NCI-H524 (cell line): ENCODE measurements at places on chromosomes 12 and 14.

GRCh38 chr14:65940056-65940735 lies 527.7 kb downstream of the FUT8 start:
- peak; percentile 16 for DNase-seq

- no peak for DNase-seq
Measured at GRCh38 chr12:43306066-43306465, 245.9 kb downstream of the ADAMTS20 start.

DNA sequence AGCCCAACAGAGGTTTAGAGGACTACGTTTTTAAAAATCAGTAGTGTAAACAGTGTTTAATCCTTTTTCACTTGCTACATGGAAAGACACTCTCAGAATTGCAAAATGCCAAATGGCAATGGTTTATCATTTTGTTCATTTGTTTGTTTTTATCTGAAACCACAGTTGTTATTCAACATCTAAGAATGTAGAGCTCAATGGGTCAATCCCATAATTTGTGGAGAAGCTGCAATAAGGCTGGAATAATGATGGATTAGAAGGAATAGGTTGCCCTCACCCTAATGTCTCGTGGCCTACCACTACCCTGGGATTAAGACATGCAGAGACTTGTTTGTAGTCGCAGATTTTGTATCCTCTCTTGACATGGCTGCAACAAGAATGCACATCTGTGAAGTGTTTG lies 115.7 kb downstream of the LLPH start:
- peak; percentile 45 for DNase-seq

DNA sequence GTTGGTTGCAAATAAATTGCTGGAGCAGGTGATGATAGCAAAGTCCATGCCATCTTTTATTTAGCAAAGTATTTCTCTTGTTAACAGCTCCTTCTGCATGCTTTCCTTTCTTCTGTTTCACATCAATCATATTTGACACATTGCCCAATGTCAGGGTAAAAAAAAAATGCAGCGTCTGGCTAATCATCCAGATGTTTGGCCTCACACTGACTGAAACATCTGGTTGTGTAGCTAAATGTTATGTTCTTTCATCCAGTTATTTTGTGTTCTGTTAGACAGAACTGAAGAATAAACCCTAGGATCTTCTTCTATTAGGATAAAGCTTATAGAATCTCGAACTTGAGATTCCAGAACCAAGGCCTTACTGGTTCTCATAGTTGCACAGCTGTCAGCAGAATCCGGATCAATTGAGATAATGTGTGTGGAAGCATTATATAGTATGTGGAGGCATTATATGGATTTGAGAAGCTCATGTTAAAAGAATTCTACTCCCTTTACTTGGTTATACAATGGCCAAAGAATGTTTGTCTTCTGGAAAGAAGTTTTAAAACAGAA lies 859.2 kb downstream of the DIO2 start:
- no peak for DNase-seq

DNA sequence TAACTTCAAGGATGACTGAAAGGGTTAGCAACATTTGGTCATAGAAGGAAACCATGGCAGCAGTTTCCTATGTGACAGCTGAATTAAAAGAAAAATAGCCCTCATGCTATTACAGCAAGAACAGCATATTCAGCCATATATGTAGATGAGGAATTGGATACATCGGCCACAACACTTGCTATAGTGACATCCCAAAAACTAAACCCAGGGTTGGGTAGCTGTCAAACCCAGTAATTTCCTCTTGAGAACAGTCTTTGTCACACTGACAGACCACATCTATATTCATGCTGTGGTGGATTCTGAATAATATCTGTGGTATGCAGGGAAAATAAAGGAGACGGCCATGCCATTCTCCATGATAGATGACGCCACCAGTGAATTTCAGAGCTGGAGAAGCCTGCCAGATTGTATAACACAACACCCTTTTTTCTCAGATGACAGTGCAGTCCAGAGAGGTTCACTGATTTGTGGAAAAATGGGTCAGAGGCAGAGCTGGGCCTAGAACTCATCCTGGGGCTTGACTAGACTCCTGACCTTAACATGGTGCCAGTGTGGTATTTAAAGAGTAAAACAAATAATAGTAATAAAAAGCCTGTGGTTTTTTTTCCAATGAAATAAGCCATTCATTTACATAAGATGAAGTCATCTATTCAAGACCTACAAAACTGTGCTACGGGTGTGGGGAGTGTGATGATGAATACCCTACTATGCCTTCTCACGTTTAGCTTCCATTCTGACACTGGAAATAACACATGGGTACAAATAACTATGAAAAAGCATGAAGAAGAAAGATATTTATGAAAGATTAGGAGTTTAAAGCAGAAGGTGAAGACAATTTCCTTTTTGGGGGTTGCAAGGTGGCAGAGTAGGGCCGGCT lies 32.3 kb downstream of the EFCAB11 start:
- DNase-seq, result no peak

GRCh38 chr14:64062381-64063115 lies 209.7 kb downstream of the SYNE2 start:
- DNase-seq, result no peak

DNA sequence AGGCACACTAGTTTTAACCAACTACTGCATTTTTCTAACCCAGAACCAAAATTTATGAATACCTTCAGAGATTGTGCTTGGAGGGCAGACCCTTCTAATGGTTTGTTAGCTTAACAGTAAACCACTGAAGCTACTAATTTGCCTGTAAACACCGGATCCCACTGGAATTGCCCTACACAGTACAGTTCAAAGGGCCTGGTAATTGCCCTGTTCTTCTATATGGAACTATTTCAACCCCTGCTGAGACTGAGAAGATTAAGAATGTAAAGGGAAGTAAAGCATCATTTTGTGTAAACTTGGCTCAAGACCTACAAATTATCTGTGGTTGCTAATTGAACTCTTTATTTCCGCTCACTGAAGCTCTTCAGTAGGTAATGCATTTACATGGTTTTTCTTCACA lies 468.1 kb downstream of the NPAS3 start:
- DNase-seq, result no peak

- no peak for DNase-seq
Measured at GRCh38 chr14:88346048-88346639, 23.1 kb upstream of the KCNK10 start.

GRCh38 chr12:108854451-108855283 lies 2.7 kb downstream of the SSH1 start:
- DNase-seq, result no peak

GRCh38 chr14:94173885-94174603 lies at the start of gene PPP4R4:
Gene PPP4R4, plus strand, starts transcription at chr14:94174322. Its CDS starts 144 bp downstream, at chr14:94174466.
- DNase-seq, result peak; percentile 97

- no peak for DNase-seq
Measured at GRCh38 chr12:92927436-92928281, 1.4 kb downstream of the EEA1 start.

DNA sequence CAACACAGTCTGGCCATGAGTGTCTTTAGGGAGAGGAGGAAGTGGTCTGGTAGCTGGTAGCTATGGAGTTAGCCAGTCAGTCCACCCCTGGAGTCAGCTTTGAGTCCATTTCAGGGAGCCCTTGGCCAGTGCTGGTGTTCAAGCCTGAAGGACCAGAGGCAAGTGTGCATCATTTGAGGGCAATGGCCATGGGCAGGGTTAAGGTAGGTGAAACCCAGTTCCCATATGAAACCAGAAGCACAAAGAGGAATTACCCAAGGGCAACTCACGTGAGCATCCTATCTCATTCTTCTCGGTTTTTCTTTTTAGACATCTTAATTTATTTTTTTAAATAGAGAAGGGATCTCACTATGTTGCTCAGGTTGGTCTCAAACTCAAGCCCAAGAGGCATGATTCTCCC lies 61.3 kb upstream of the ACTN1 start:
- no peak for DNase-seq

DNA sequence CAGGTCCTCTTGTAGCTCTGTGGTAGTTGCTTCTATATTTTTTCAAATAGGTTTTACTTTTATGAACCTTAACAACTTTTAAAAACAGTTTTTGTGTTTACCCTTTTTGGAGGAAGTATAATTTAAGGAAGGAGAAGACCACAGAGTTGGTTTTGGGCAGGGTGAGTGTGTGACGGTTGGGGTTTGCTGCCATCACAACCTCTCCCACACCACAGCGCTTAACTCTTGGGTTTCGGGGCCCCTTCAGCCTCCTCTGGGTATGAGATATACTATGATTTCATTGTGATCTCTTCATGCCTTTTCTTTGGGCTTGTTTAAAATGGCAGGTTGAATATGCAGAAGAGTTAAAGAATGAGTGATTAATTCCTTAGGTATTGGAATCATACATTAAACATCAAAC lies 228.7 kb upstream of the CRY1 start:
- no peak for DNase-seq

- DNase-seq, result no peak
Measured at GRCh38 chr12:62731055-62731820, 203.7 kb downstream of the PPM1H start.

DNA sequence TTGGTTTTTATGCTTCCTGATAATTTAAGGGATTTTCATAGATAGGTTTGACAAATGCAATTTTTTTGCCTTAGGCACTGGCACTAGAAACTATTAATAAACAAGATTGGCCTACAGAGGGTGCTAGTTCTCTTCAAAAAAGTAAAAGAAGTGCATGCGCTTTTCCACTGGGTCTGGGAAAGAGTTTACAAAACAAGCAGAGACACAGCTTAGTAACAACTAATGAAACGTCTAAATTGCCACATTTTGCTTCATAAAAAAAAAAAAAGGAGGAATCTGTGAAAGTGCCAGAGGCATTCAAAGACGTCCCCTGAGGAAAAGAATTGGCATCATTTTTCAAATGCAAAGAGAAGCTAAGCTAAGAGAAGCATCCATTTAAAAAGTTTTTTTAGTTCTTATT lies 58.3 kb upstream of the EEA1 start:
- peak; percentile 1 for DNase-seq

DNA sequence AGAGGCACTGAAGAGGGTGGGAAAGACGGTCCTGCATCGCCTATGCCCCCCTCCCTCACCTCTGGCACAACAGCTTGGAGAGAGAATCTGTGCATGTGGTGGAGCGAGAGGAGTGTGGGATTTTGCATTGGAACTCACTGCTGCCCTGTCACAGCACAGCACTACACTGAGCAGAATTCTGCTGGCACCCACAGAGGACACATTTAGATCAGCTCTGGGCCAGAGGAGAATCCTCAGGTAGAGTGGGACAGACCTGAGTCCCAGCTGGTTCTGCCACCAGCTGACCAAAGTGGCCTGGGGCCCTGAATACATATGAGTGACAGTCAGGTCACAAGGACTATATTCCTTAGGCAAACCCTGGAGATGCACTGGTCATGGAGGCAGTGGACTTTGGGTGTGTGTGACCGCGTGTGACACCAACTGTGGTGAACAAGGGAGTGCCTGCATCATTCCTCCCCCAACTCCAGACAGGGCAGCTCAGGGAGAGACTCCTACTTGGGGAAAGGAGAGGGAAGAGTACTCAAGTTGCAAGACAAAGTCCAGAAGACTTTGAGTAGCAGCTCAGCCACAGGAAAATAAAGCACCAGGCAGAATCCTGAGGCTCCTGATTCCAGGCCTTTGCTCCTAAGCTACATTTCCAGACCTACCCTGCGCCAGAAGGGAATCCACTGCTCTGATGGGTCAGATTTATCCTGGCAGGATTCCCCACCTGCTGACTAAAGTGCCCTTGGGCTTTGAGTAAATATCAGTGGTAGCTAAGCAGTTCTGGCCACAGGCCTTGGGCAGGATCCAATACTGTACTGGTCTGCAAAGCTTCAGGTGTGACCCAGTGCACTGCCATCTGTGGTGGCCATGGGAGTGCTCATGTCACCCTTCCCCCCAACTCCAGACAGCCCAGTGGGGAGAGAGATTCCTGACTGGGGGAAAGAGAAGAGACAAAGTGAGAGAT lies 10.6 kb upstream of the ACOT1 start:
- DNase-seq, result no peak

- peak; percentile 94 for DNase-seq
Measured at GRCh38 chr12:57868851-57869268, 22.3 kb upstream of the CTDSP2 start.

GRCh38 chr14:32203928-32204357 lies 874 bp upstream of the RNU6-8 start:
- DNase-seq, result peak; percentile 46

DNA sequence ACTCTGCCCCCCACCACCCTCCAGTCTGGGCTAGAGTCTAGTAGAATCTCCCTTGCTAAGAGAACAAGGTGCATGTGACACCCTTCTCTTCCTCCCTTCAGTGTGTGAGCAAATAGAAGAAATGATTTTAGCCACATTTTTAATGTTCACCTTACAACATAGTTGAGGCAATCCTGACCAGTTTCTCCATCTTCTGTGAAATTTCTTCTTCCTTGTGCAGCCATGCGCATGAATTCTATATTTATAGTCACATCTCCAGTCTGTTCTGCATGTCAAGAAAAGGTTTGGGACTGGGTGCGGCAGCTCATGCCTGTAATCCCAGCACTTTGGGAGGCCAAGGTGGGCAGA lies 9.5 kb upstream of the LTA4H start:
- DNase-seq, result no peak

GRCh38 chr12:2687726-2688125 lies 107.0 kb upstream of the FKBP4 start:
- DNase-seq, result no peak

- DNase-seq, result no peak
Measured at GRCh38 chr14:46384611-46385010, 267.0 kb downstream of the RPL10L start.

DNA sequence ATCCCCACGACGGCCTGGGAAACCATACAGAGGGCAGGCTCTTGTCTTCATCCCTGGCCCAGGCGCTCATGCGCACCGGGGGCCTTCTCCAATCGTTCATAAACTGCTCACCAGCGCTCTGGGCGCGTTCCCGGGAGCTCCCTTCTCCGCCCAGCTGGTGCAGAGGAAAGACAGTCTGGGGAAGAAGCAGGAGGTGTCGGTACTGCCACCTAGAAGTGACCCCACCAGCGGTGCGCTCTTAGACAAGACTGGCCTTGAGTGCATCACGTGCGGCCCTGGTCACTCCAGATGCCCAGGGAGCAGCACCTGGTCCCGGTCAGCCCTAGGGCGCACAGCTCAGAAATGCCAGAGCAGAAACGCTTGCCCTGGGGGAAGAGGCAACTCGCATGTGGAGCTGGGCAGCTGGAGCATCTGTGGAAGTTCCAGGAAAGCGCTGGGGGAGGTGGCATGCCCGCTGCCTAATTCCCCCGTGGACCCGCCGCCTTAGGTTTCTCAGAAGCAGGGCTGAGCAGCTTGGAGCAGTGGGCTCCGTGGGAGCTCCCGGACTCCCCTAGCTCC lies 2.5 kb downstream of the GSC start:
- peak; percentile 36 for DNase-seq

DNA sequence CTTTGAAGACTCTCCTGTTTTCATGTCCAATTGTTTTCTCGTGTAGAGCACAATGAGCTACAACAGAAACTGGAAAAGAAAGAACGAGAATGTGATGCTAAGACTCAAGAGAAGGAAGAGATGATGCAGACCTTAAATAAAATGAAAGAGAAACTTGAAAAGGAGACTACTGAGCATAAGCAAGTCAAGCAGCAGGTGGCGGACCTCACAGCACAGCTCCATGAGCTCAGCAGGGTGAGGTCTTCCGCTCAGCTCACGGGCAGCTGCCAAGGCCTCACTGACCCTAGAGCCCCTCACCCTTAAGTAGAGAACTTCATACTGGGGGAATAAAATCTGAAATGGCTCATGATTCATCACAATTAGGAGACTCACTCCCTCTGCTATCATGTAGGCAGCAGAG lies 134.7 kb downstream of the GPR135 start:
- no peak for DNase-seq

- DNase-seq, result peak; percentile 28
Measured at GRCh38 chr14:51862860-51863259, 2.4 kb downstream of the GNG2 start.
